G401 (cell line): ENCODE measurements at places on chromosomes 12 and 14.
A peak's percentile ranks its signal among the peaks of the same experiment; 100 is the strongest.

DNA sequence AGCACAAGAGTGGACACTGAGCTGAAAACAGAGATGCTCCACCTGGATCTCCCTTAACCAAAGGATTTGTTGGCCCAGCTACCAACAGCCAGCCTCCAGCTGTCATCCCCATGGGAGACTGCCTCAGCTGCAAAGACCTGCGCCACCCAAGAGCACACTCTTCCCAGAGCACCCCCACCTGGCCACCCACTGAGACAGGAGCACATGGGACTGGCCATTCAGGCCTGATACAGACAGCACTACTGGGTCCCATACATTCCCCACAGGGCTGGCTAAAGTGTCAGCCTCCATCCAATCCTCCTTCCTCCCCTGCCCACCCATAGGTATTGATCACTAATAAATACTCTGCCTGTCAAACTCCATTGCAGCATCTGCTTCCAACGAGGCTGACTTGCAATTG lies 241.5 kb downstream of the BCL11B start:
- no peak for DNase-seq

DNA sequence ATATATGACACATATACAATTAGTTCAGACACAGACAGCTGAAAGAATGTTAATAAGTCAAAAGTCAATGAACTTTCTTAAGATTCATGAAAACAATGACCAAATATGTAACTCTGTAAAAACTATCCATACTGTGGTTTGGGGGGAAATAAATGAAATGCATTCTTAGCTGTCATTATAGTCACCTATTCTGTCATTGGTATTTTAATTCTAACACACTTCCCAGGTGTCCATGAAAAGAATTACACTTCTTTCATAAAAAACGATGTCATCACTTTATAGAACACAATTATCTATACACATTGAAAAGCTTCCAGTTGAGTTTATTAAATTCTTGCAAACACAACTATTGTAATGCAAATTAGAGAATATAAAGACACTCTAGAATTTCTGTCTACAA lies 35.8 kb downstream of the PPFIA2 start:
- no peak for DNase-seq

- DNase-seq: no peak
These were observed 57.3 kb downstream of the ACACB start for GRCh38 chr12:109173443-109174240.

DNA sequence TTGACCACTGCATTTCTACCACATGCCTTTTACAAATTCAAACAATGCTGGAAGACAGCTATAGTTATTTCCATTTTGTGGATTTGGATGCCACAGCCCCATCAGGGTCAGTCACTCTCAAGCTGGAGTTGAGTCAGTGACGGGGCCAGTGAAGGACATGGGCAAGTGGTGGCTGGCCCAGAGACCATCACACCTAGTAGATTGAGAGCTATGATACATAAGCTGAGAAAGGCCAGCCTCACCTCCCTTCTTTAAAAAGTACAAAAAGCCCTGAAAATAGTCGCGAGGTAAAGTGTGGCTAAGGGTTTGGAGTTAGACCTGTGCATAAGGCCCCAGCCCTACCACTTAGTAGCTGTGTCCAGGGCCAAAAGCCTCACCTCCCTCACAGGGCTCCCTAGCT lies 4.1 kb downstream of the KCTD10 start:
- DNase-seq: no peak

DNA sequence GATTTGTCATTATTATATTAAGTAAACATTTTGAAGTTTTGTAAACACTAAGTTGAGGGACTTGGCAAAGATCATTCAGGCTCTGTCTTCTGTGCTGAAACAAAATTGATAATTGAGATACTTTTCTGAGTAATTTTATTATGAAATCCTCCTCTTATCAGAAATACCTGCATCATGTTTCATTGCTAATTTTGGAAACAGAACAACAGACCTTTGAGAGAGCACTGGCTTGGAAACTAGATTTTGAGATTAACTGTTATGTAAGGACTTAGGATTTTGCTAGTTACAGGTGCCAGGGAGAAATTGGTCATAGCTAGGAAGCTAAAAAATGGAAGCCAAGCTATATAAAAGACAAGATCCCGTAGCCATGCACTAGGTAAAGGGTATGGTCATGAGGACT lies 201.7 kb upstream of the DCN start:
- peak; percentile 94 for DNase-seq

- DNase-seq: peak; percentile 13
These were observed 14.8 kb downstream of the SMUG1 start for GRCh38 chr12:54173906-54174471.

- no peak for DNase-seq
These were observed 162.1 kb upstream of the NTF3 start for GRCh38 chr12:5269846-5270245.

DNA sequence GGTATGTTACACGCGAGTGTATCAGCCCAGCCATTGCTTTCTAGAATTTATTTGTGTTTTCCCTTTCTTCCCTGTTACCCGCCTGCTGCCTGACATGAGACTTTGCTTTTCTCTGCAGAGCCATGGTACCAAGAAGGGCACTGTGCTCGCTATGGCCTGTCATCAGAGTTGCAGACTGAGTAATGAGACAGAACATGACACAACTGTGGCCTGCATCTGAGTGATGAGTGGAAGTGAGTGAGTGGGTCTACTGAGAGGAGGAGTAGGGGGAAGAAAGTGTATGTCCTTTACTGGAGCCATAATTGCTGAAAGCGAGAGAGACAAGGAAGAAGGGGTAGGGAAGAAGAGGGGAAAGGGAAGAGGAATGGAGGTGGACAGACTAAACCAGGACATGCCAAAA lies 2.9 kb downstream of the RILPL1 start:
- DNase-seq: no peak
